ENCODE measurements at places on chromosomes 1 and 21.

DNA sequence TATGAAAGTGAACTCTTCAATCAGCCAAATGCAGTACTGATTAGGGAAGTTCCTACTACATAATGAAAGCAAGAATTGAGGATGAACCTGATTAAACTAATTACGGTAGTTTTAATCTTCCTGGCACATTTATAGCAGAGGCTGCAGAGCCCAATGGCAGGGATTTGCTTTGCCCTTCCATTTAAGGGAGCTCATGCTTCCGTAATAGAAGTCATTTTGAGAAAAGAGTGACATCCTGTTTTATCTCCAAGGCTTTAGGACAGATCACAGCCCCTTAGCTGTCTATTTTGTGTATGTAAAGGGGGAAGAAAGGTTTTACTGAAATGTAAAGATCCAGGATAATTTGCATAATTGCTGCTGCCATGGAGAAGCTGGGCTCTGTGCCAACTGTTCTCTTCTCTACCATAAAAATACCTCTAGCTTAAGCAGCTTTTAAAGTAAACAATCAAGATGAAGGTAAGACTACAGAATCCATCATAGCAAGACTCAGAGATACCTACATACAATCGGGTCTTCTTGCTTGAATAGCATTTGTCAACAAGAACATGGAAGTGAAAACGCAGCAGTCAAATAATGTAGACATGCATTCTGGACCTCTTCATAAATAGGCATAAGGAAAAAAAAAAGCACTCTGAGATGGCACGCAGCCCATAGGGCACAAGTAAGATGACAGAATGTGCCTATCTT is 62.5 kb downstream of the ASH1L start:
- no peak for DNase-seq

DNA sequence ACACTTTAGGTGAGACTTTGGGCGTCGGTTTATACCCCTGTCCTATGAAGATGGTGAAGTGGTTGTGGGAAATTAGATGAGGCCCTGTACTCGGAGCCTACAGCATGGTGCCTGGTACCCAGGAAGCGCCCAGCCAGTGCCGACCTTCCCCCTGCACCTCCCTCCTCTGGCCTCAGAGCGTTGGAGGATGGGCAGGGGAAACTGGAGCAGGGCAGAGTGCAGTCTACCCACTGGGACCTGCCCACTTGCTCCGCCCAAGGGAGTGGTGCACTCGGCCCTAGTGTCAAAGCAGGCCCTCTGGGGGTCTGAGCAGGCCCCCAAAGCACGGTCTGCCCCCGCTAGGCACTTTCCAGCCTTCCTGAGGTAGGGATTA is 13.0 kb upstream of the TTC22 start:
- DNase-seq: no peak

- no peak for DNase-seq
Measured at GRCh38 chr1:29785554-29785953, 549.2 kb downstream of the PTPRU start.

- DNase-seq: no peak
Measured at GRCh38 chr1:4115191-4115900, 215.3 kb upstream of the C1orf174 start.

DNA sequence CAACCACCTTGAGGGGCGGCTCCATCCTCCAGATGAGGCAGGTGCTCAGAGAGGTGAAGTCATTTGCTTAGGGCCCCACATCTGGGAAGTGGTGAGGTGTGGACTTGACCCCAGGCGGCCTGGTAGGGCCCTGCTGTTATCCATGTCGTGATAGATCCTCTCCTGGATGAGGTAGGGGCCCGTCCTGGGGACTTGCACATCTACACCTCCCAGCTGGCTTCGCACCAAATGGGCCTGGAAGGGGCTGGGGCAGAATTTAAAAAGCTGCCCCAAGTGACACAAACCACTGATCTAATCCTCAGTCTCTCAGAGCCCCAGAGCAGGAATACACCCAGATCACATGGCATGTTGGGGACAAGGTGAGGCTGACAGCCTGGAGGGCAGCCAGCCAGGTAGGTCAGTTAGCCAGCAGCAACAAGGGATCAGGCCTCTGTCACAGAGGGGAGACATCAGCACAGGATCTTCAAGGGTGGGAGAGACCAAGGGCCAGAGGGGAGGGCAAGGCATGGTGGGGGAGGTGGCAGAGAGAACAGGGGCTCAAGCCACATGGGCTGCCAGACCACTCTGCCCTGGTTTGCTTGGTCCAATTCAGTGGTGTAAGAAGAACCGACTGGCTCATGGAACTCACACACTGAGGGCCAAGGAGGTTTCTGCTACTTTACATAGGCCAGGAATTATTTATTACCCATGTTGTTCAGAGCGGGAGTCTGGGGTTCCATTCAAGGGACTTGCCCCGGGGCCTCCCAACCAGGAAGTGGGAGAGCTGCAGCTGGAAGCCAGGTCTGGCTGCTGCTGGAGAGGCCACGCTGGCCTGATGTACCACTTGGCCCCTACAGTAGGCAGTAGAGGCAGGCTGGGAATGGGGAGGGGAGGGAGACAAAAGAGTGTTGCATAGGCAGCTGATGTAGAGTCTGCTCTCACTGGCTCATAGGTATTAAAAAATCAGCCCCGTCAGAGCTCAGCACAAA is 12.1 kb downstream of the LRP8 start:
- DNase-seq: no peak

DNA sequence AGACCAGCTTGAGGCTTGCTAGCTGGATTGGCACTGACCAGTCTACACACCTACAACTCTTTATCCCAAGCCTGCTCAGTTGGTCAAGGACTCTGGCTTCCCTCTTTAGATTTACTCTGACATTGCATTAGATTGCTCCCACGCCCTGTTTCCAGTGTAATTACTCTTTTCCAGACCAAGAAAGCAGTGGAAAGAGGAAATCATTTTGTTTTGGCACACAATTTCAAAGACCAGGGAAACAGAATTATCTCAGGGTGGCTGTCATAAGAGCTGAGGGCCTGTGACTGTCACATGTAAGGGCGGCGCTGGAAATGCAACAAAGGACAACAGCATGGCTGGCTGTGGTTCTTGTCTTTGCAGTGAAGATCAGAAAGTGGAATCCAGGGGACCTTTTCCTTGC is 302.7 kb downstream of the HHAT start:
- no peak for DNase-seq

DNA sequence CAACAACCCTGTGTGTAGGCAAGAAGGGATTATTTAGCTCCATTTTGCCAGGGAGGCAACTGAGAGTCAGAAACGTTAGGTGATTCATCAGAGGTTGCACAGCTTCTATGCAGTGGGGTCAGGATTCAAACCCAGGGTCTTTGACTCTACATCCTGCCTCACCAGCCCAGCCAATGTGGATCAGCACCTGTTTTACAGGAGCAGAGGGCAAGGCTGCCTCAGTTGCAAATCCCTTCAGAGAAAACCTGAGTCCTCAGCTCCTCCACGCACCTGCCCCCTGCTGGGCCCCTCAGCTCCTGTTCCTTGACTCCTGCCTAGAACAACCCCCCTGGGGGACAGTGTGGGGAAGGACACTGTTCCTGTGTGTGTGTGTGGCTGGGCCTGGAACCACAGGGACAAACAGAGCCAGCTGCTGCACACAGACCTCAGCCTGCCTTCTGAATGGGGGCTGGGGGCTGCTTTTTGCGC is 61.6 kb downstream of the LRRN2 start:
- peak; percentile 48 for DNase-seq

DNA sequence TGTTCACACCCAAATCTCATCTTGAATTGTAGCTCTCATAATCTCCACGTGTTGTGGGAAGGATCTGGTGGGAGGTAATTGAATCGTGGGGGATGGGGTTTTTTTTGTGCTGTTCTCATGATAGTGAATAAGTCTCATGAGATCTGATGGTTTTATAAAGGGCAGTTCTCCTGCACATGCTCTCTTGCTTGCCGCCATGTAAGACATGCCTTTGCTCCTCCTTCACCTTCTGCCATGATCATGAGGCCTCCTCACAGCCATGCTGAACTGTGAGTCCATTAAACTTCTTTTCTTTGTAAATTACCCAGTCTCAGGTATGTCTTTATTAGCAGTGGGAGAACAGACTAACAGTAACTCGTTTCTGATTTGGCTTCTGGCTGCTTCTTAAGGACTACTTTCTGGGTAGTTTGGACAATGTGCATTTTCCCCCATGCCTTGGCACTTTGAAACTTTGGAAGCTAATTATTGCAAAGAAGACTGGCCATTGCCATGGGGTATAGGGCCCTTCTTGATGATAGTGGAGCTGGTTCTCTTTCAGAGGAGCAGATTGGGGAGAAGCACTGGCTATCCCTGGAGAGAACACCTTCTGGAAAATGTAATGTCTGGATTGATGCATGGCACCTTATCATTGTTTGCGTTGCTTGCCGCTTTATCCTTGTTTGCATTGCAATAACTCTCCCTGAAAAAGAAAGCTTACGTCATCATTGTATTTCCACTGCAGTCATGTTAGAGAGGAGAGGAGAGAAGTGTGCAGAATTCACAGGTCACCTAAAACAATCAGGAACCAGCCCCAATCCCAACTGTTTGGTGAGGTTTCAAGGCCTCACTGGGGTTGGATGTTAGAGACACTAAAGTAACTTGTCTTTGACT is 5.9 kb downstream of the CNIH3 start:
- DNase-seq: no peak

Measured in ACHN (cell line).